OCI-LY7 (cell line): ENCODE measurements at places on chromosomes 1 and 21.

- no peak for DNase-seq
Observed at GRCh38 chr1:15180945-15181523, 27.5 kb downstream of the TMEM51 start.

- DNase-seq, result no peak
Observed at GRCh38 chr1:243287123-243287460, 31.3 kb downstream of the SDCCAG8 start.

- no peak for DNase-seq
Observed at GRCh38 chr1:175755516-175756070, 12.2 kb upstream of the TNR start.

DNA sequence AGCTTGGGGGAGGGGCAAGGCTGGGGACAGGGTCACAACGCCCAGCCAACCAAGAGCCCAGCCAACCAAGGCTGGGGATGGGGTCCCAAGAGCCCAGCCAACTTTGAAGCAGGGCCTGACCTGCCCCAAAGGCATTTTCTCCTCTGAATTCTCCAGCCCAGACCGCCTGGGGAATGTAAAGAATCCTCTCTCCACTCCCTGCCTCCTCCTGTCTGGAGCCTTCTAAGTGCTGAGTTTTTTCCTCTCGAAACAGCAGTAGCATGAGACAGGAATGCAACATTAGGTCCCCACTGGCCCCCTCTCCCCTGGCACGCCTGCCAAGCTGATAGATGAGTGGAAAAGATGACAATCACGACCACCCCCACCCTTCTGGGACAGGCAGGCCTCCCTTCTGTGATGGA is 17.0 kb downstream of the C1orf198 start:
- no peak for DNase-seq

DNA sequence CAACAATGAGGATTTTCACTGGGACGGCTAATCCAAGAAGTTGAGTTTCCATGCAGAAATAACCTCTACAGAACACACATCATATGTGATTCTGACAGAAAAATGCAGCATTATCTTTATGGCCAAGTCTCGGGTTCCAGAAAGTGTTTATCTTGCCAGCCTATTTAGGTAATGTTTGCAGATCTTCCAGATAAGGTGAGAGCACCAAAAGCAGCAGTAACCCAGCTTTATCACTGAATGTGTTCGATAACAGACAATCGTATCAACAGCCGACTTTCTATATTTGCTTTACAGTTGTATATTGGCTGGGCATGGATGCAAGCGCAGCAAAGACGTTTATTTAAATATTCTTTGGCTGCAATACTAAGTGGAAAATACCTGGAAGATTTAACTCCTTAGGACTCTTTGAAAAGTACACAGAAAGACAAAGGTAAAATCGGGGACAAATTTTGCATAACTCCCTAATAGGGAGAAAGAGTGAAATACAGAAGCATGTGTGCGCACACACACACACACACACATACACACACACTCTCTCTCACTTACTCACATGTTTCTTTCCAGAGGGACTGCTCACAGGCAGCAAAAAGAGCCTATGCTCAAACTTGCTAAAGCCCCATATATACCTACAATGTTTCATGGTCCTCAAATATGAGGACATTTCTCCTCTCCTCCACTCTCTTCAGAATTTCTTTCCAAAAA is 3.0 kb upstream of the CTSK start:
- DNase-seq, result no peak
